ENCODE measurements at places on chromosomes 4 and X.

- no peak for DNase-seq
Observed at GRCh38 chr4:10002278-10002677, 19.0 kb downstream of the SLC2A9 start.

DNA sequence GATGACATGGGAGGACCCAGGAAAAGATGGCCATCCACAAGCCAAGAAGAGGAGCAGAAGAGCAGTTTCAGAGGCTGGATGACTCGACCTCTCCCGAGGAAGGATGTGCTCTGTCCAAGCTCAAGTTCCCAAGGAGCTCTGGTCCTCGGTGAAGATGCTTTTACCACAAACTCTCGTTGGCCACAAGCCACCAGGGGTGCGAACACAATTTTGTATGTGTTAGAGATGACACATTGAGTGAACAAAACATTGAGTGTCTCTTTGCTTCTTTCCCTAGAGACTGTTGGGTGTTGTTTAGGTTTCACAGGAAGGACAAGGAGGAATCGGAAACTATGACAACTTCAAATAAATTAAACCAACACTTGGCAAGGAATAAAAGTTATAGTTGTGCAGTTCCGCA lies 26.3 kb downstream of the FGFBP1 start:
- no peak for DNase-seq

DNA sequence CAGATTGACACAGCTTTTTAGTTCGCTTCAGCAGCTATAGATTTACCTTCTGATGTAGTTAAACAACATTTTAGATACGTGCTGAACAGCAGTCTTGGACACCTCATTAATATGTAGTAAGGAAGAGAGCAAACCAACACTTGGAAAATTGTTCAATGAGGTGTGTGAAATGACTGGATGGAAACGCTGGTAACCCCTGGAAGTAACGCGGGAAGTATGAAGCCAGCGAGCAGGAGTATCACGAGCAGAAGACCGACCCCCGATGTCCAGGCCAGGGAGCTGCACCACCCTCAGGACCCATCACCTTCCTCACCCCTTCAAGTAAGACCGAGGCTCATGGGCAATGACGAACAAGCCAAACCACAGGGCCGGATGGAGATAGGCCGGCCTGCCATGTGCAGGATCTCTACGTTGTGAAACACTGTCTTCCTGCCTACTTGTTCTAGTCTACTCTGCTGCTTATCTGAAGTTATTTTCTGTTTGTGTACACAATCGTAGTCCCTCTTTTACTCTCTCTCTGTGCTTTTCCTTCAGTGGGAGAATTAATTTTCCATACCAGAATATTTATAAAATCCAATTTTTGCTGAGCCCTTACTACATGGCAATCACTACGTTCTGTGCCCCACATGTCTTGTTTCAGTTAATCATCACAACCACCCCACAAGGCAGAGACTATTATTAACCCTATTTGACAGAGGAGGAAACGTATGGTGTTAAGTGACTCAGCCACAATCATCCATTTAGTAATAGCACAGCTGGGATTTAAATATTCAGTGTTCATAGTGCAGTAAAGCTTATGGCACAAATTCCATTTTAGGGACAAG lies 221.7 kb downstream of the APBB2 start:
- no peak for DNase-seq

DNA sequence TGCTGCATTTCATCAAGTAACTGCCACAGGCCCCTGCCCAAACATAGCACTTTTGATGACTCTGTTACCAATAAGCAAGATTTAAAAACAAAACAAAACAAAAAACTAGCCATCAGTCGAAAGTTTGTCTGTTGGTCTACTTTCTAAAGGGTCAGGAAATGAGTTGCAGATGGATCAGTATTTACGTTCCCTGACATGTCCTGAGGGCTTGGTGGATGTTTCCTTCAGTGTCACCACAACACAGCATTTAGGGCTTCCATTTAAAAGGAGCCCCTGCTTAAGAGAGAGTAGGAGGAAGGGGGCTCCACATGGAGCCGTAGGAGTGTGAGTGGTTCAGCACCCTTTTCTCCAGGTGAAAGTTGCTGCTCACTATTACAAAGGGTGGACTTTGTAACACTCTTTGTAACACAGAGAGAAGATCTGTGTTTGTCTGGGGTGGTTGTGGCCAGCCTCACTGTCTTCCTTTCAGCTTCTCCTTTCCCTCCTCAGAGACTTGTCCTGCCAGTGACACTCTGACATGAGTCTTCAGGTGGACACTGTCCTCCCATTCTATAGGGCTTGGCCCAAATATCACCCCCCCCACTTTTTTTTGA lies 167.5 kb upstream of the PDE5A start:
- no peak for DNase-seq

DNA sequence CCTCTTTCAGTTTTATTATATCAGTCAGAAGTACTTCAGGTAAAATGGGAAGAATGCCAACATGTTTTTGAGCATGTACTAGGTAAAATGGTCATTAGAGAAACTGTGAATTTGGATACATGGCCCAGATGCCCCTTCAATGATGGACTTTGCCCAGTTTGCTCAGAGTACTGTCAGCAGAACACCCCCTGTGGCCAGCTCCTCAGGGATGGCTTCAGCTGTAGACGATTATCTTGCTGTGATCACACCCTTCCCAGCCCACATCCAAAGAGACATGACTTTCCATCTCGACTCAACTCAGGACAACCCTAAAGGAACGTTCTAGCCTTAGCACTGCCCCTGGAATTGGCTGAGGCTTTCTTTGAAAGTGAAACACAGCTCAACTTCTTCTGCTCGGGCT lies 439.1 kb downstream of the PACRGL start:
- DNase-seq: no peak

- DNase-seq: no peak
Observed at GRCh38 chr4:18572481-18572880, 550.9 kb upstream of the LCORL start.

DNA sequence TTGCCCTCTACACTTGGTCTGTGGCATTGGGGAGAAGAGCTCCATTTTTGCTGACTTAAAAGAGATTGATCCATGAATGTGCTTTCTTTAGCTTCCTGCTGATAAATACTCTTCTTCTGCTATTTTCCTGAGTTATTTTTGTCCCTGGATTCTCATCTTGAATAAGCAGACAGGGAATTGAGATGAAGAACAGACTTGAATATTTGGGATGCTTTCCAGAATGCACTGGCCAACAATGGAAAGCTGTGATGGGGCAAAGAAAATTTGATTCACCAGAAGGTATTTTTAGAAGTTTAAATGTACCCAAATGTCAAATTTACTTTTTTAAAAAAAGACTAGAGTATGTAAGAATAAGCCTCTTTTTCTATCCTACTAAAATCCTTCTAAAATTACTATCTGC lies 309.9 kb upstream of the PPP1R2C start:
- DNase-seq: no peak

DNA sequence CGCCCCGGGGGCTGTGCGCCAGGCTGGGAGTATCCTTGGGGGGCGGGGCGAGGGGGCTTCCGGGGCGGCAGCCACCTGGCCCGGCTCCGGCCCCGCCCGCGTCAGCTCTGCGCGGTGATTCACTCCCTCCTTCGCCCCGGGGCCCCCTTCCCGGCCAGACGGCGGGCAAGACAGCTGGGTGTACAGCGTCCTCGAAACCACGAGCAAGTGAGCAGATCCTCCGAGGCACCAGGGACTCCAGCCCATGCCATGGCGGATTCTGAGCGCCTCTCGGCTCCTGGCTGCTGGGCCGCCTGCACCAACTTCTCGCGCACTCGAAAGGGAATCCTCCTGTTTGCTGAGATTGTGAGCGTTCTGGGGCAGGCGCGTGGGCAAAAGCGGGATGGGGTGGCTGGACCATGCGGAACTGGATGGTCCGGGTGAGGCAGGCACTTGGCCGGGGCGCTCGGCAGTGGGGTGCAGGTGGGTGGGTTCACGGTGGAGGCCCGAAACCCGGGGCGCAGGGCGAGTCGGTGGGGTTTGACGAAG lies at the start of gene PLP2:
PLP2 (plus strand) TSS at position 147 of the 528 bp plus-strand sequence; CDS start at position 250, 103 bp downstream.
- peak; percentile 42 for DNase-seq

DNA sequence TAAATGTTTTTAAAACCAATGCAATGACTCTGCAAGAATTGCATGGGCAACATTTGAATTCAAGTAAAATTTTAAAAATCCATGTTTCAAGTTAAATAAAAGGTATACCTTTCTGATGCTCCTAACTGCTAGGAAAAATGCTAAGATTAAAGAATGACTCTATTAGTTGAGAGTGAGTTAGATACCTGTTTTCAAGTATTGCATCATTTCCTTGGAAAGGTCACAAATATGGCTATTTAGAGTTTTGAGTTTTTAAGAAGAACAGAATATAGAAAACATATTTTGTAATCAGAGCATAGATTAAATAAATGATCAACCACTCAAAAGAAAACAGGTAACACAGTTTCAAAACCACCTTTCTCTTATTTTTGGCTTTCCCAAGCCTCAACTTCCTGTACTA lies 18.3 kb upstream of the NPY2R start:
- DNase-seq: no peak

GRCh38 chr4:95590615-95591014 lies 41.8 kb upstream of the UNC5C start:
- no peak for DNase-seq

DNA sequence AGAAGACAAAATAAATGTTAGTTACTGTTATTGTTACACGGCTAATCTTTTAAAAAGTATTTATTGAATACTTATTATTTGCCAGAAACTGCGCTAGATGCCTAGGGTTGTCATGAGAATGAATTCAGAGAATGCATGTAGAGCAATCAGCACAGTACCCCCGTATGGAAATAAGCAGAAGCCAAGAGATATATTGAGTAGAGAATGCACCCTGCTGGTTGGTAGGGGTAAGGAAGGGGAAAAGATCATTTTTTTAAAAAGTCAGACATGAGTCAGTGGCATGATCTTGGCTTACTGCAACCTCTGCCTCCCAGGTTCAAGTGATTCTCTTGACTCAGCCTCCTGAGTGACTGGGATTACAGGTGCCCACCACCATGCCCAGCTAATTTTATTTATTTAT lies 13.1 kb upstream of the DRP2 start:
- DNase-seq: no peak
